ENCODE measurements at places on chromosomes 16 and 17. TPM values are rescaled to one million over a fixed set of nuclear protein-coding genes. Genes with fewer than 3 reads are reported as not detected.

GRCh38 chr17:77491921-77492445 lies 351.2 kb downstream of the SEC14L1 start:
- no peak for DNase-seq

DNA sequence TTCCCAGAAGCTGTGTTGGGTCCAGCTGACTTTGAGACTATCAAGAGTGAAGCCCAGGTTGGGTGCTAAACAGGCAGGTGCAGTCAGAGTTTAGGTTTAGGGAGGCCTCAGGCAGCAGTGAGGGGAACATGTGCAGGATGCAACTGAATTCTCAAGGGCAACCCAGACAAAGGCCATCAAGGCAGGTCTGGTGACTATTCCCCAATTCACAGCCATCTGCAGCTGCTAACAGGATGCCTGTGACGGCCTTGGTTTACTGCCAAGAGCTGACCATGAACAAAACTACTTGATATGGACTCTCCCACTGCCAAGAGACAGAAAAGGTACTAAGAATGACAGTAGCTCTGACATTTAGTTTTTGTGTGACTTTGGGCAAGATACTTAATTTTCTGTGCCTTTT lies 45.2 kb upstream of the BCAR1 start:
- no peak for DNase-seq

- DNase-seq, result no peak
These were observed 73.9 kb downstream of the CEP95 start for GRCh38 chr17:64580384-64581315.

Gene CDK5R1
- total RNA-seq, result 14.8 TPM
